Esophagus squamous epithelium (tissue), 5 donors: ENCODE measurements at places on chromosomes 5 and 9. TPM values are rescaled to one million over a fixed set of nuclear protein-coding genes. Genes with fewer than 3 reads are reported as not detected.
A peak's percentile ranks its signal among the peaks of the same experiment; 100 is the strongest.

- peak overlapping the region; percentile 9 for H3K4me3 ChIP-seq
- peaks cover 3% of the 10 kb centered on the region for H3K4me1 ChIP-seq
- no peaks in the 10 kb centered on the region for H3K27me3 ChIP-seq
- no peaks in the 10 kb centered on the region for H3K36me3 ChIP-seq
Observed at GRCh38 chr9:99720455-99721050, 101.1 kb upstream of the NR4A3 start.

GRCh38 chr5:135713161-135713915 lies 121.1 kb upstream of the SLC25A48 start:
- H3K36me3 ChIP-seq: no peaks in the 10 kb centered on the region
- peaks cover 3% of the 10 kb centered on the region for H3K4me1 ChIP-seq
- peaks cover 3% of the 10 kb centered on the region for H3K27me3 ChIP-seq

DNA sequence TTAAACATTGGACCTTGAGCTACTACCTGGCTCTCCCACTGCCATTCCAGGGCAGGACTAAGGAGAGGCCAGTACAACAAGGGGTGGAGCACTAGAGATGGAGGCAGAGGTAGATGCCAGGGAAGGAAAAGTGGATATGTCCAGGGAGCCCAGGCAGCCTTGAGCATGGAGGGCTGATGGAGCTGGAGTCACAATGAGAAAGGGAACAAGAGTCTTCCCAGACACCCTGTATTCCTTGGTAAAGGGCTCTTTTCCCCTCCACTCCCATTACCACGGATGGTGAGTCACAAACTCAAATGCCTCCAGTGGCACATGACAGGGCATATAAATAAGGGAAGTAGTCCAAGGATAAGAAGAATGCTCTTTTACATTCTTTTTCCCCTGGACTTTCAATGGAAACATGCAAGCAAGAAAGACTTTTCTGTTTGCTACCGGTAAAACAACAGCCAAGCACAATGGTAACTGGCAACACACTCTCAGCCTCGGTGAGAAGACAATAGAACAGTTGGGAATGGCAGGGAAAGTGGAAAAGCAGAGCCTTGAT lies 16.7 kb downstream of the ERAP1 start:
- H3K4me3 ChIP-seq: no peak overlapping the region
- no peaks in the 10 kb centered on the region for H3K27me3 ChIP-seq
- no peak for DNase-seq
- no peak overlapping the region for H3K27ac ChIP-seq
- H3K36me3 ChIP-seq: peaks cover 15% of the 10 kb centered on the region

DNA sequence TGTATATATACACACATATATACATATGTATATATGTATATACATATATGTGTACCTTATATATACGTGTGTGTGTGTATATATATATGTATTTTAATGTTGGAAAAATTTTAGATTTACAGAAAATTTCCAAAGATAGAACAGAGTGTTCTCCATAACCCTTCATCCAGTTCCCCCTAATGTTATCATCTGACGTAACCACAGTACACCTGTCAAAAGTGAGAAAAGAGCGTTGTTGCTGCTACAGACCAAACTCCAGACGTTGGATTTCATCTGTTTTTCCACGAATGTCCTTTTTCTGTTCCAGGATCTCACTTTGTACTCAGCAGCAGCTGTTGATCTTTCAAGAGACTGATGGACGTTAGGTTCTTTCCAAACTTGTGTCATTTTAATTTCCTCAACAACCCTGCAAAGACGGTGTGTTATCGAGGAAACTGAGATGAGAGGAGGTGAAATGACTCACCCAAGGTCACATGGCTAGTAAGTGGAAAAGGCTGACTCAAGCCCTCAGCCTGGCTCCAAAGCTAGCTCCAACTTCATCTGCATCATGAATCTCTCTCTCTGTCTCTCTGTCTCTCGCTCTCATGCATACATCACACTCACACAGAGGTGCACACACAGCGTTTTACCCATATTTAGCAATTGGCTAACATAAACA lies 17.0 kb upstream of the NTNG2 start:
- H3K27me3 ChIP-seq: no peaks in the 10 kb centered on the region
- no peak overlapping the region for H3K27ac ChIP-seq
- no peak for DNase-seq
- H3K36me3 ChIP-seq: no peaks in the 10 kb centered on the region
- H3K4me3 ChIP-seq: no peak overlapping the region

- DNase-seq: no peak
- H3K4me3 ChIP-seq: no peak overlapping the region
- H3K36me3 ChIP-seq: no peaks in the 10 kb centered on the region
- H3K4me1 ChIP-seq: no peaks in the 10 kb centered on the region
- H3K27me3 ChIP-seq: no peaks in the 10 kb centered on the region
Observed at GRCh38 chr5:142412581-142412980, 87.8 kb upstream of the SPRY4 start.

- H3K4me1 ChIP-seq: no peaks in the 10 kb centered on the region
- H3K36me3 ChIP-seq: no peaks in the 10 kb centered on the region
Observed at GRCh38 chr5:91240175-91240574, 142.9 kb downstream of the ARRDC3 start.

The IL4 gene
- total RNA-seq: not detected

The CDC20B gene
- total RNA-seq: not detected

- H3K27ac ChIP-seq: peak overlapping the region; percentile 86
- no peak for DNase-seq
- no peaks in the 10 kb centered on the region for H3K36me3 ChIP-seq
Observed at GRCh38 chr9:37953206-37953774, 49.4 kb upstream of the SLC25A51 start.

DNA sequence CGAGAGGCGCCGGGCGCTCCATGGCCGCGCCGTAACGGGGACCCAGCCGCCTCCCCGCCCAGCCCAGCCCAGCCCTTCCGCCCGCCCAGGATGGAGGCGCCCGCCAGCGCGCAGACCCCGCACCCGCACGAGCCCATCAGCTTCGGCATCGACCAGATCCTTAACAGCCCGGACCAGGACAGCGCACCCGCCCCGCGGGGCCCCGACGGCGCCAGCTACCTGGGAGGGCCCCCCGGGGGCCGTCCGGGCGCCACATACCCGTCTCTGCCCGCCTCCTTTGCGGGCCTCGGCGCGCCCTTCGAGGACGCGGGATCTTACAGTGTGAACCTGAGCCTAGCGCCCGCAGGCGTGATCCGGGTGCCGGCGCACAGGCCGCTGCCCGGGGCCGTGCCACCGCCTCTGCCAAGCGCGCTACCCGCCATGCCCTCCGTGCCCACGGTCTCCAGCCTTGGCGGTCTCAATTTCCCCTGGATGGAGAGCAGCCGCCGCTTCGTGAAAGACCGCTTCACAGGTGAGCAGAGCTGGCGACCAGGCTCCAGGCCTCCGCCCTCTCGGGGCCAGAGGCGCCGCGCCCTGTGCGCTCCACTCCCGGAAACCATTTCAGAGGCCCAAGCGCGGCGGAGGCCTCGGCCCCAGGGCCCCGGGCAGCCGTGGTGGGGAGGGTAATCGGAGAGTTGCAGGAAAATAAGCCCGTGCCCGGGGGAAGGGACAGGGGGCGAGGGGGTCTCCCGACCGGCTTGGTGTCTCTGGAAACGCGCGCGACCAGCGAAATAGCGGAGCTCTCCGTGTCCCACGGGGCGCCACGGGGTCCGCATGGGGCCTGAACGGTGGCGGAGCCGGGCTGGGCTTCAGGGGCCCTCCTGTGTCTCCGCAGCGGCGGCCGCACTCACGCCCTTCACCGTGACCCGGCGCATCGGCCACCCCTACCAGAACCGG lies 496 bp downstream of the TLX3 start:
- no peak overlapping the region for H3K27ac ChIP-seq
- DNase-seq: no peak
- H3K4me3 ChIP-seq: peak overlapping the region; percentile 9

- peaks cover 76% of the 10 kb centered on the region for H3K36me3 ChIP-seq
- no peak for DNase-seq
- H3K4me1 ChIP-seq: peaks cover 17% of the 10 kb centered on the region
- H3K4me3 ChIP-seq: no peak overlapping the region
Observed at GRCh38 chr5:141494761-141495452, 6.0 kb downstream of the PCDHGC5 start.

DNA sequence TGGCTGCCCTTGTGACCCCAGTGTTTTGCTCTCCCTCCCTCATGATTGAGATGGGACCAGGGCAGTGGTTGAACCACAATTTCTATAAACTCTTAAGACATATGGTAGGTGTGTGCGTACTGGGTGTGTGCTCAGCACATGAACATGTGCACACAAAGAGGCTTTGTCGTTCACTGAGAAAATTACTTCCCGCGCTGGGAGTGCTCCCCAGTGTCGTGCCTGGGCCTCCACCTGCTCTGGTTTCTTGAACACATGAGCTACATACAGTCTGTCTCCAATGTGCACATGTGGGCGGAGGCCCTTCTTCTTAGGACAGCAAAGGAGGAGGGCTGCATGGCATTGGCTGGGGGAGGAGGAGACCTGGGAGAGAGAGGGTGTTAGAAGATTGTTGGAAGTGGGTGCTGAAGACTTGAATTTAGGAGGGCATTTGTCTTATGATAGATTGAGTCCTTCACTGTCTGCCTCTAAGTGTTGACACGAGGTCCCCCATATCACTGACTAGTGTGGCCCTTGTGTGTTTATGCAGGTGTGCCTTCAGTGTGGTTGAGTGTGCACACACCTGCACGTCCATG lies 170.0 kb downstream of the CACNA1B start:
- no peak for DNase-seq
- H3K27me3 ChIP-seq: no peaks in the 10 kb centered on the region
- no peaks in the 10 kb centered on the region for H3K36me3 ChIP-seq
- no peak overlapping the region for H3K27ac ChIP-seq
- no peaks in the 10 kb centered on the region for H3K4me1 ChIP-seq

DNA sequence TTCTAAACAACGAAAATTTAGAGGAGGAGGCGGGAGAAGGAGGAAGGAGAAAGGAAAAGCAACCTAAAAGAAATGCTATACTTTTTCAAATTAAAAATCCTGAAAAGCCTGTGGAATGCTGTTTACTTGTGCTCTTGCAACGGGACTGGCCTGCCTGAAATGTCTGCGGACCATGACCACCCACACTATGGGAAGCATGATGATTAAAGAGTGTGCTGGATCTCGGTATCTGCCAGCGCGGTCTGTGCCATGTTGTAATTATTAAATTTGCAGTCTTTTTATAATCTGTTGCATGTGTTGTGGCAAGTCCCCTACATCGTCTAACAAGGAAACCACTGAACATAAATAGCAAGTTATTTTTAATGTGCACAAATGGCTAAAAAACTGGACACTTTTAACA lies 111.4 kb downstream of the FANCC start:
- DNase-seq: no peak
- no peaks in the 10 kb centered on the region for H3K36me3 ChIP-seq
- no peaks in the 10 kb centered on the region for H3K27me3 ChIP-seq
- no peak overlapping the region for H3K4me3 ChIP-seq

DNA sequence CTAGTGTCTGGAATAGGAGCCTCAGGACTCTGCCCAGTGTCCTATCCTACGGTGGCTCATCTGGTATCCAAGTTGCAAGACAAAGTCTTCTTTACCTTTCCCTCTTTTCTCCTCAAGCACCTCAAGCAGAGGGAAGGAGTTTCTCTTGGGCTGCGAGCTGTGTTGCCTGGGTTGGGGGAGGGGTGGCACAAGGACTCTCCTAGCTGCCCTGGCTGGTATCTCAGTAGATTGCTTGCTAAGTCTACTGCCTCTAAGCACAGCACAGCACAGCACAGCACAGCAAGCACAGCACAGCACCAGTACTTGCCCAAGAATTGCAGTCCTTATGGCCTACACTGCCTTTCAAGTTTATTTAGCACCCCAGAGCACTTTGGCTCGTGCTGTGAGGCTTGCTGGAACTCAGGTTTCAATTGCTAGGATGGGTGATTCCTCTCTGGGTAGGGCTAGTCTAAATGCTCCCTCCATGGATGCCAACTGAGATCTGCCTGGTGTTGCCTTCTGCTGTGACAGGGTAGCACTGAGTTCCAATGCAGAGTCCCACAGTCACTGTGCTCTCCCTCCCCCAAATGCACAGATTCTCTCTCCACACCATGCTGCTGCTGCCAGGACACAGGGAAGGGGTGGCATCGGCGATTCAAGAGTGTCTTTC lies 213.1 kb upstream of the POU5F2 start:
- H3K4me3 ChIP-seq: no peak overlapping the region
- DNase-seq: no peak
- no peaks in the 10 kb centered on the region for H3K27me3 ChIP-seq
- no peaks in the 10 kb centered on the region for H3K36me3 ChIP-seq
- H3K27ac ChIP-seq: no peak overlapping the region

The LCN9 gene
- total RNA-seq: not detected

GRCh38 chr9:84331119-84331809 lies 9.3 kb downstream of the SLC28A3 start:
- no peak overlapping the region for H3K4me3 ChIP-seq
- H3K4me1 ChIP-seq: no peaks in the 10 kb centered on the region
- H3K27me3 ChIP-seq: no peaks in the 10 kb centered on the region

DNA sequence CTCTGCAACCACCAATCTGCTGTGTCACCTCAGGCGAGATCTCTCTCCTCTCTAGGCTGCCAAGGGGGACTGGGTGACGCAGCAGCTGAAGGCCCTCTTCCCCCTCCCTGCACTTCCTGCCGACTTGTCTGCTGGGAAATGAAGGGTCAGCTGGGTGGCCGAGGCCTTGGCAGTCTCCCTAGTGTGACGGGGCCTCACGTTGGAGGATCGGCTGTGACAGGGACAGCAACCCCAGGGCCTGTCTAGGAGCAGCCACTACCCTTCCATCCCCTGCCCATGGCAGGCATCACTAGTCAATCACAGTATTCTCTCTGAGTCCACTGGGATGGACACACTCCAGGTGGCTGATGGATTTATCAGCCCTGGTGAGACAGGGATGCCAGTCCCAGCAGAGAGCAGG lies 107.3 kb upstream of the SARDH start:
- no peaks in the 10 kb centered on the region for H3K27me3 ChIP-seq
- H3K36me3 ChIP-seq: no peaks in the 10 kb centered on the region
- no peak overlapping the region for H3K4me3 ChIP-seq
- peaks cover 19% of the 10 kb centered on the region for H3K4me1 ChIP-seq

GRCh38 chr5:16321284-16321683 lies 141.7 kb upstream of the MARCHF11 start:
- H3K27ac ChIP-seq: no peak overlapping the region
- DNase-seq: no peak
- no peaks in the 10 kb centered on the region for H3K27me3 ChIP-seq
- H3K4me3 ChIP-seq: no peak overlapping the region
